ENCODE measurements at places on chromosomes 12 and 14. TPM values are rescaled to one million over a fixed set of nuclear protein-coding genes. Genes with fewer than 3 reads are reported as not detected.

The CISTR gene
- not detected for total RNA-seq

The TAS2R20 gene
- 4.8 TPM for total RNA-seq

The MLH3 gene
- 26.7 TPM for total RNA-seq

The ZFHX2 gene
- 1.5 TPM for total RNA-seq

The IL31 gene
- total RNA-seq, result not detected

The GPHN gene
- total RNA-seq, result 16.1 TPM

The MYF5 gene
- total RNA-seq, result not detected

DNA sequence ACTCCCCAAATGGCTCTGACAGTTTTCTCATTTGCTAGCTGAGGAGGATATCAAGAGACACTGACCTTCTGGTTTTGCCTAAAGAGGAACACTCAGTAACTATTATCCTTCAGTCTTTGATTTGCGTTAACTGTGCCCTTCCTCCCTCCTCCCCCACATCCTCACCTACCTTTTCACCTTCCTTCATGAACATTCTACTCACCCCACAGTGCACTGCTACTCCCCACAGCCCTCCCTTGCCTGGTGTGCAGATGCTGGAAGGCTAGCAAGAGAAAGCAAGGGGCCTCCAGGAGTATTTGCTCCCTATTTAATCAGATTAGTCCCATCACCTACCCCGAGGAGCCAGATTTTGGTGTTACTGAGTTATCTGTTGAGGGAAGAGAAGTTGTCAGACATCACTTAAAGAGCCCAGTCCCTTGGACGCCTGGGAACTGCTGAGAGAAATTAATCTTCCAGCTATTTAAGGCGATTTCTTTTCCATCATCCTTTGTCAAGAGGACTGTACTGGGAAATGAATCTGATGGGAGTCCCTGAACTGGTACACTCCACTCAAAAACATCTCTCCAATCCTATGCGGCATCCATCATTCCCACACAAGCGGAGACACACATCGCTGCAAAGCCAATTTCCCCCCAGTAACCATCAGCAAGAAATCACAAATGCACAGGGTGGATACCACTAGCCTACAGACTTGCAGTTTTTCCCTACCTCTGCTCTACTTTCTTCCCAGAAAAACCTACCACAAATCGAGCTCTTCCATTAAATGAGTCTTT lies 11.5 kb downstream of the PSMB5 start:
- no peak for DNase-seq

DNA sequence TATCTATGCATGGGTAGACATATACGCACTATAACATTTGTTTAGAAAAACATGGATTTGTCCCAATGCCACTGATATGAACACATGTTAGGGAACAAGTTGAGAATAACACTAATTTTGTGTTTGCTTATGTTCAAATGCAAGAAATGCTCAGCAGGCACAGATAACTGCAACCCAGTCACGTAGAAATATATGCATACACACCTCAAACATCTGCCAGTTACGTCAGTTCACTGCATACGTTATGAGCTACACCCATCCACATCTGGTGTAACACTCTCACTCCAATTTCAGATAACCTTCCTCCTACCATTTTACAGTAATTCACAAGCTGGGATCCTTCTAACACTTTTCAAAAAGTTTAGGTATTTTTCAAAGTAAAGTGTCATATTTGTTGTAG lies 10.7 kb downstream of the PAWR start:
- H3K4me3 ChIP-seq, result no peak overlapping the region
- H3K4me1 ChIP-seq, result peaks cover 14% of the 10 kb centered on the region
- no peak overlapping the region for H3K27ac ChIP-seq
- no peaks in the 10 kb centered on the region for H3K36me3 ChIP-seq
- H3K27me3 ChIP-seq, result no peaks in the 10 kb centered on the region

GRCh38 chr12:90611048-90611447 lies 343.9 kb downstream of the CCER1 start:
- no peaks in the 10 kb centered on the region for H3K27me3 ChIP-seq
- no peaks in the 10 kb centered on the region for H3K36me3 ChIP-seq
- no peak overlapping the region for H3K27ac ChIP-seq

GRCh38 chr12:115553622-115554021 lies 723.9 kb downstream of the MED13L start:
- no peak for DNase-seq

DNA sequence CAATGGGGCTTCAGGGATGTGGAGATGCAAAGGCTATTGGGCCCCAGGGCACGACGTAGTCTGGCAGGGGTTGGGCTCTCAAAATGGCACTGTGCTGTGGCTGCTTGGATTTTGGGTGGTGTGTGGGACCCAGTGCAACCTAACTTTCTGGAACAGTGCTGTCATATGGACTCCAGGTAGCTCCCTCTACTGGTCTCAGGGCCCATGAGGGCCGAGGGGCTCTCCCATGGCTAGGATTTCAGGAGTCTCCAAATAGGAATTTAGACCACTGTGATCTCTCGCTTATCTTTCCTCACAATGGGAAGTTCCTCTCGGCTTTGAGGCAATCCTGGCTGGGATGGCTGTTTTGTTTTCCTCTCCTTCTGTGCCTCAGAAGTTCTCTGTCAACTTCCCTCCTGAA lies 68.2 kb upstream of the MUCL1 start:
- no peaks in the 10 kb centered on the region for H3K4me1 ChIP-seq
- no peaks in the 10 kb centered on the region for H3K36me3 ChIP-seq
- no peak overlapping the region for H3K4me3 ChIP-seq

DNA sequence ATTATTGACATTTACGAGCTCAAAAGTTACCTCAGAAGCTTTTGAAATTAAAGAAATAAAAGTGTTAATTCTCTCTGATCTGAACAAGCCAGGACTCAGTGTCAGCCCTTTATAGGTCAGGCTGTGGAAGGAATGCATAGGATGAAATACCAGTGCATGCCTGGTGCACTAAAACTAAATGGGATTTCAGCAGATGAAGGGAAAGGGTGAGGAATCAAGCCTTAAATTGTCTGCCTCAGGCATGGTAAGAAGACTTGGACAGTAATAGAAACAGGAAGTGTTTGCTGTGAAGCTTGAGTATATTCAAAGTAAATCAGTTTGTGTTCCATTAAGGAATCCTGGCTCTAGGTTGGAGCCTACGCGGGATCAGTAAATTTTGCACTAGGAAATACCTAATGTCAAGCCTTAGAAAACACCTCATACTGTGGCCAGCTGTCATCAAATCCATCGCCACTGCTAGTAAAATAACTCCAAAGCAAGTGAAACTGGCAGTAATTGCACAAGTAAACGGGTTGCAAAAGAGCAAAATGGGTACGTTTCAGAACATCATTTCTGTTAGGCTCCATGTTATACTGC lies 76.3 kb downstream of the PDE3A start:
- H3K27me3 ChIP-seq, result no peaks in the 10 kb centered on the region
- peak overlapping the region; percentile 10 for H3K27ac ChIP-seq
- H3K4me3 ChIP-seq, result no peak overlapping the region
- peaks cover 19% of the 10 kb centered on the region for H3K4me1 ChIP-seq

DNA sequence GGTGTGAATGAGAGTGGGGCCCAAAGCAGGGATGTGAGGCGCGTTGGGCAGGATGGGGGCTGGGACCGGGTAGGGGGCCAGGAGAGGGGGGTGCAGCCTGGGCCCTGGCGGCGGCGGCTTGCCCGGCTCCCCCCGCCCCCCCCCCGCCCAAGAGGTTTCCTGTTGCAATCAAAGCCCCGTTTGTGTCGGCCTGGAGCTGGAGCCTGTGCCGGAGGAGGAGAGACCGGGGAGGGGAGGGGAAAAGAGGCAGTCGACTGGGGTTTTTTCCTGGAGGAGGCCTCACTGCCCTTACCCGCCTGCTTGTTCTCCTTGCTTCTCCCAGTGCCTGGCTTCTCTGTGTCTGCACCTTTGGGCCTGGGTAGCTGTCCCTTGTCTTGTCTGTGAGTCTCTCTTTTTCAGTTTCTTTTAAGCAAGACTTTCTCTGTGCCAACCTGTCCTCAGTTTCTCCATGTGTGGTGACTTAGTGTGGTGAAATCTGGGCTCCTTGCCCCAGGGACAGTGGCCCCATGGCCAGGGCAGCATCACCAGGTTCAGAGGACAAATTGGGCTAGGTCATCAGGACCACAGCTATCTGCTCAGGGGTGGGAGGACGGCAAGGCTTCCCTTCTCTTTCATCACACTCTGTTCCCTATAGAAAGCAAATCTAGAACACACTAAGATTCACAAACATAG lies 8.5 kb downstream of the RARG start:
- no peaks in the 10 kb centered on the region for H3K4me1 ChIP-seq
- DNase-seq, result peak; percentile 79
- no peaks in the 10 kb centered on the region for H3K27me3 ChIP-seq
- H3K36me3 ChIP-seq, result peaks cover 2% of the 10 kb centered on the region
- H3K4me3 ChIP-seq, result no peak overlapping the region

DNA sequence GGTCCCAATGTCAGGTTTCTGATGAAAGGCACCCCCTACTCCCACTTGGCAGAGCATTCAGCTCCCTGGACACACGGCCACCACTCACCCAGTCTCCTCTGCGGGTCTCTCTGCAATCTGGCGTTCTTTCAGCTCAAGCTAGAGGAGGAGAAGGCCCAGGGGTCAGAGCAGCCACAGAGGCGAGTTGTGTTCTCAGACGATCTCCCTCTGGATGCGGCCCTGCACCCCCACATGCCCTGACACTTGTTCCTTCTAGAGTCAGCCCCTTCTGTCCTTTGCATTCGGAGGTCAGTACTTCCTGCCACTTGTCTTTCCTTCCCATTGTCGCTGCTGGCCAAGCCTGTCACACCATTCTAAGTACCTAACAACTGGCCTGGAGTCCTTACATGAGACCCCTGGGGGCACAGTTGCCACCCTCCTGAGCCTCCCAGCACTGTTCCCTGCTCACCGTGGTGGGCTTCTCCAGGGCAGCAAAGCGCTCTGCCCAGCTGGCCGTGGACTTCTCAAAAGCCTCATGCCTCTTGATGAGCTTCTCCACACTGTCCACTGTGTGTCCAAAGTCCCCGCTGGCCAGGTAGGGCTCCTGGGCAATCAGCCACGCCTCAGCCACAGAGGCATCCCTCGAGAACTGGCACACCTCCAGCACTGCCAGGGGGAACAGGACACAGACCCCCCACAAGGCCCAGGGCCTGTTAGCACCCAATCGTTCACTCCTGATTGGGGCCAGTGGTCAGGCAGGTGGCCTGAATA lies 63.2 kb downstream of the PLEKHG3 start:
- H3K4me3 ChIP-seq, result no peak overlapping the region
- H3K27ac ChIP-seq, result no peak overlapping the region
- no peaks in the 10 kb centered on the region for H3K36me3 ChIP-seq
- H3K4me1 ChIP-seq, result no peaks in the 10 kb centered on the region
- no peaks in the 10 kb centered on the region for H3K27me3 ChIP-seq
- no peak for DNase-seq

GRCh38 chr14:75851574-75851866 lies 130.3 kb downstream of the TGFB3 start:
- no peak overlapping the region for H3K27ac ChIP-seq
- no peaks in the 10 kb centered on the region for H3K4me1 ChIP-seq
- no peak for DNase-seq
- no peaks in the 10 kb centered on the region for H3K27me3 ChIP-seq
- no peak overlapping the region for H3K4me3 ChIP-seq

DNA sequence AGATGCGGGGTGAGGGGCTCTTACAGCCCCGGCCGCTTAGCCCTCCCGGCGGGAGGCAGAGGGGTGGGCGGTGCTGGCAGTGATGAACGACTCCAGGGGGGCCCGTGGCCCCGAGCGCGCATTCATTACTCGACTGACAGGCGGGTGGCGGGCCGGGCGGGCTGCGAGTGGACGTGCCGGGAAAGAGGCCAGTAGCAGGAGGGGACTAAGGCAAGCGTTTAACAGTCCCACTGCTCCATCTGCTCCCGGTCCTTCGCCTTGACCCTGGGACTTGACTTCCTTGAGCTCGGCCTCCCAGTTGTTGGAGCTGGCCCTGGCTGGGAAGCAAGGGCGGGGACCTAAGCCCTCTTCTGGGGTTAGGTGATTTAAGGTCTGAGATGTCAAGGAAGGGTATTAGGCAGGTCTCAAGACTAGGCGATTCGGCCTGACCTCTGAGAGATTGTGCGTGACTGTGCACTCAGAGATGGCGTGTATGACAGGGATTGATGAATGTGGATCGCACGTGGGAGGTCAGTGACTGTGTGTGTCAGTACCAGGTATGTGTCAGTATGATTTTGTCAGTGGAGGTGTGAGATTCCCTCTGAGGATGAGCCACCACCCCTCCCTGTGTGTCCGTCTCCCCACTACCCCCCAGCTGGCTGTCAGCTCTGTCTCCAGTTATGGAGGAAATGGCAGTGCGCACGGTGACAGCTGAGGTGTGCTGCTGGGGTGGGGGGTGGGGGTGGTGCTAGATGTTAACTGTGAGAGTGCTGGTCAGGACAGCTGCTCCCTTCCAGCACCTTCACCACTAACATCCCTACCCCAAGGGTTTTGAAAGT lies 3.6 kb upstream of the DNAJC22 start:
- no peaks in the 10 kb centered on the region for H3K4me1 ChIP-seq
- no peak overlapping the region for H3K27ac ChIP-seq
- DNase-seq, result no peak
- H3K27me3 ChIP-seq, result no peaks in the 10 kb centered on the region
- no peak overlapping the region for H3K4me3 ChIP-seq

GRCh38 chr12:6968426-6968825 lies 2.0 kb downstream of the PHB2 start:
- H3K36me3 ChIP-seq, result peaks cover 6% of the 10 kb centered on the region
- H3K27ac ChIP-seq, result no peak overlapping the region
- H3K27me3 ChIP-seq, result no peaks in the 10 kb centered on the region
- peaks cover 5% of the 10 kb centered on the region for H3K4me1 ChIP-seq

DNA sequence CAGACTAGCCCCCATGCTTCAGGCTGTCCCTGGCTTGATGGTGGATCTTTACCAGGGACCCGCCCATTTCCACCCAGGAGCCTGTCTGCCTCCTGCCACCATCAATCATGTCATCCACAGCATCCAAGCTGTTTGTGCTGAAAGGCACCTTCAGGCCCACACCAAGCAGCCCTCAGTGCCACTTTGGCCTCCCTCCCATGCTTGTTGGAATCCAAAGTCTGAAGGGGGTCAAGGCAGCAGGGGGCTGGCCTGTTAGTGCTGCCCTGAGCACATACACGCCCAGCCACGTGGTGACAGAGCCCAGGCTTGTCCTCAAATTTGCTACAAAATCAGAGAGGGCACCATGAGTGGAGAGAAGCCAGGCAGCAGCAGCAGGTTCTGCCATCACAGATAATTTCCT lies 1146.8 kb downstream of the FSCB start:
- no peaks in the 10 kb centered on the region for H3K4me1 ChIP-seq
- no peak for DNase-seq
- no peaks in the 10 kb centered on the region for H3K36me3 ChIP-seq
- H3K27ac ChIP-seq, result no peak overlapping the region

GRCh38 chr12:20798554-20798953 lies 12.0 kb upstream of the SLCO1B3 start:
- H3K4me1 ChIP-seq, result no peaks in the 10 kb centered on the region
- H3K4me3 ChIP-seq, result no peak overlapping the region
- H3K27ac ChIP-seq, result no peak overlapping the region
- H3K36me3 ChIP-seq, result no peaks in the 10 kb centered on the region
